A172 (cell line): ENCODE measurements at places on chromosomes 5 and 9. TPM values are rescaled to one million over a fixed set of nuclear protein-coding genes. Genes with fewer than 3 reads are reported as not detected.

- DNase-seq: no peak
These were observed 113.8 kb downstream of the TRIM32 start for GRCh38 chr9:116800885-116801284.

IL4 gene
- total RNA-seq: not detected in 2 replicates

PCDHA1 gene
- total RNA-seq: 0.02 TPM in 1 of 2 replicates, not detected in the other

DNA sequence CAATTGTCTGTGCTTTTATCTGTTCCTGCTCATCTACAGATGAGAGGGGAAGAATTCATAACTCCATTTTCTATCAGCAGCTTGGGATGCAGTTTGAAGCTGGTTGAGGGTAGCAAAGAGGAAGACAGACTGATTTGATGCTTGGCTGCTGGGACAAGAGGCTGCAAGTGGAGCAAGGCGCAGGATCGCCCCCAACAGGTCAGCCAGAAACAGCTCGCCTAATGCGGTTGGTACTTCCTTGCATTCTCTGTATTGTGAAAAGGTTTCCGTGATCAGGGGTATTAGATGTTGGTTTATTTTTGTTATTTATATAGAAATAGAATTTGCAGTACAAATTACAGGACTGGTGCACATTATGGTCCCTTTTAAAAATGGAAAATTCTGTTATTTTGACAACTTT is 40.6 kb downstream of the ZNF883 start:
- DNase-seq: peak; percentile 2

GRCh38 chr5:58056546-58056945 is 403.3 kb downstream of the PLK2 start:
- no peak for DNase-seq

GRCh38 chr9:106753155-106753671 is 109.8 kb upstream of the ZNF462 start:
- peak; percentile 57 for DNase-seq

DNA sequence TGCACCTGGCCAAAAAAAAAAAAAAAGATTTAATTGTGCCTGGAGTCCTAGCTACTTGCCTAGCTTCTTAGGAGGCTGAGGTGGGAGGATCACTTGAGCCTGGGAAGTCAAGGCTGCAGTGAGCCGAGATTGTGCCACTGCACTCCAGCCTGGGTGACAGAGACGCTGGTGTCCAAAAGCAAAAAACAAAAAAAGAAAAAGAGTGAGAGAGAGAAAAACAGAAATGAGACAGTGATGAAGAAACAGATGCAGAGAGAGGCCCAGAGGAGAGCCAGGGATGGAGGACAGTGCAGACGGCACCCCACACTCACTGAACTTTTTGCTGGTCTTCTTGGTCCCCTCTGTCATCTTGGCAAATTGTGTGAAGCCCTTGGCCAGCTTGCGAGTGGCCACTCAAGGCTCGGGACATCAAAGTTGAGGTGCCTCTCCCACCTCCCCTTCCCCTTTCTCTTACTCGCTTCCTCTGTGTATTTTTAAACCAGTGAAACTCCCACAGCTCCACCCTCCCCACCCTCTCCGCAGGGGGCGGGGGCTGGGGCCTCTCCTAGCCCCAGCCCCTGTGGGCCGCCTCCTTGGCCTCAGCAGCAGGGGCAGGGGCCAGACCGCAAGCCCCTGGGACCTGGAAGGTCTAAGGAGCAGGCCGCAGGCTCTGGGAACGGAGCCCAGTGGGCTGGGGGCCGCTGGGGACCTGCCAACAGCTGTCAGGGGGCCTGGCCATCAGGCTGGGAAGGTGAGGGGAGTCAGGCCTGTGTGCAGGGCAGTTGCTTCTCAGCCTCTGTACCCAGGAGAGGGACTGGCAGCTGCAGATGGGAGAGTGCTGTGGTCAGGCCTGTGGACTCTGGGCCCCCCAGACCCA is at the start of gene SH2D3C:
TSS of gene SH2D3C (minus strand) at position 387 of the 856 bp plus-strand sequence. CDS start at position 348, 39 bp downstream.
- DNase-seq: no peak

DNA sequence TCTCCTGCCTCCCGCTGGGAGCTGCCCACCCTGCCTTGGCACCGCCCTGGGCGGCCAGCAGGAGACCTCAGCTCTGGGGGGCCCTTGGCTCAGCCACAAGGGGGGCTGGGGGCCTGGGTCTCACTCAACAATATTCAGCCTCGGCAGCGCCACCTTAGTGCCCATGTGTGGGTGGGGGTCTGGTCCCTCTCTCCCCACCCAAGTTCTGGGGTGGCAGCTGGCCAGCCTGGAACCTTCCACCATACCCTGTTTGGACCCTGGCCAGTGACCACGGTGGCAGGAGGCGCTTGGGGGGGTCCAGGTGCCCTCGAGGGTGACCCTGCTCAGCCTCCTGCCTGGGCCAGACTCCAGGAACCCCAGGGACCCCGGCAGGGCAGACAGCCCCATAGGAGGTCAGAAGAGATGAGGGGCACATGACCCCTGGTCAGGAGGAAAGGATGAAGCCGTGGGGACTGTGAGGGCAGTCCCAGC is 22.2 kb downstream of the NKD2 start:
- no peak for DNase-seq

CCNB1 gene
- total RNA-seq: 418 and 458 TPM in 2 replicates

PTTG1 gene
- total RNA-seq: 292 and 382 TPM in 2 replicates
